ENCODE measurements at places on chromosomes 13 and 19.

DNA sequence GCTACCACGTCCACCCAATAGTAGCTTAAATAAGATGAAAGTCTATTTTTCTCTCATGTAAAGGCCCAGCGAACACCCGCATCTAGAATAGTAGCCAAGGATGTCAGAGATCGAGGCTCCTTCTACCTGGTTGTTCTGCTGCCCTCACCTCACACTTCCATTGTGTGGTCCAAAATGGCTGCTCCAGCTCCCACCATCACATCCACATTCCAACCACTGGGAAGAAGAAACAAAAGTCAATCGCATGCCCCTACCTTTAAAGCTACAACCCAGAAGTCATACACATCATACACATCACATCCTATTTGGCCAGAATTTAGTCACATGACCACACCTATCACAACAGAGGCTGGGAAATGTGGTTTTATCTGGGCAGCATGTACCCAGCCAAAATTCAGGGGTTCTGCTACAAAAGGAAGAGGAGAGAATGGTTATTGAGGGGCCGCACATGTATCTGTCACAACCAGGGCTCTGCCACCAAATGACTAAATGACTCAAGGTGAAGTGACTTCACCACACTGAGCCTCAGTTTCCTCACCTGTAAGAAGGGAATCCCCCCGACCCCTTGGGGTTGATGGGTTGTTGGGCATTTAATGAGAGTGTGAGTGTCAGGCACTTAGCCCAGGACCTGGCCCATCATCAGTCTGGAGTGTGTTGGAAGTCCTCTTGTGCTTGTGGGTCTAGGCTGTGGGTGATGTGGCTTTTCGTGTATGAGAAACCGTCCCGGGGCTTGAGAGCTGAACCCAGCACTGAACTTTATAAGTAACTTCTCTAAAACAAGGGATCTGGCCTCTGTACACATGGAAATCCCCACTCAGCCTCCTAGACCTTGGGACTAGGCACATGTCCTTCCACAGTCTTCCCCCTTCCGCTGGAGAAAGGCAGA, 10.2 kb upstream of the CBLC start:
- no peak for DNase-seq

- no peak for DNase-seq
Measured at GRCh38 chr19:45995715-45996385, 583 bp downstream of the CCDC61 start.

DNA sequence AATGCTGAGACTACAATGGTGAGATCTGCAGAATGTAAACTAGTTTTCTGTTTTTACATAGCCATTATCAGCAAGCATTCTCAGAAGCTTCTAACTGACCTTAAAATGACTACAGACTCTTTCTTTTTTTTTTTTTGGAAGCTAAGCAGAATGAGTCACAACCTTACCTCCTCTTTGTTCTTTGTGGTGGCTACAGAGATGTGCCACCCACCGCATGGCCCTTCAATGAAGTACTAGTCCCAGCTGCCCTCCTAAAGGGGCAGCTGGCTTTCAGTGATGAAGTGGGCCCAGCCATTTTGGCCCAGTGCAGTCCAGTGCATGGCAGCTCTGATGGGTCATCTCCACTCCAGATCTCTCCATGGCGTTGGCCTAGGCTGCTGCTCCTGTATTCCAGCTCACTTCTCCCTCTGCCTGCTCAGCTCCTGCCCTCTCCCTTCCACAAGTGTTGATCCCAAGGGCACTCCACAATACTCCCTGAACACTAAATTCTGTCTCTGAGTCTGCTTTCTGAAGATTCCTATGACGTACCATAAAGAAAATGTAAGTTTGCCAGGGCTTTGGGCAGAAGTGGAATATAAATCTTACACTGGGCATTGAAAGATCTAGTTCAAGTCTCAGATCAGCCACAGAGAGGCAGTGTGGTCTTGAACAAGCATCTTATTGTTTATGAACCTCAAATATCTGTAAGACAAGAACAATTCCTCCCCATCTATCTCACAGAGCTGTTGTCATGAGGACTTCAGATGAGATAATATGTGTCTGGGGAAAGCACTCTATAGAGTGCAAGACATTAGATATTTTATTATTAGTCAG, 85.6 kb downstream of the RXFP2 start:
- no peak for DNase-seq

DNA sequence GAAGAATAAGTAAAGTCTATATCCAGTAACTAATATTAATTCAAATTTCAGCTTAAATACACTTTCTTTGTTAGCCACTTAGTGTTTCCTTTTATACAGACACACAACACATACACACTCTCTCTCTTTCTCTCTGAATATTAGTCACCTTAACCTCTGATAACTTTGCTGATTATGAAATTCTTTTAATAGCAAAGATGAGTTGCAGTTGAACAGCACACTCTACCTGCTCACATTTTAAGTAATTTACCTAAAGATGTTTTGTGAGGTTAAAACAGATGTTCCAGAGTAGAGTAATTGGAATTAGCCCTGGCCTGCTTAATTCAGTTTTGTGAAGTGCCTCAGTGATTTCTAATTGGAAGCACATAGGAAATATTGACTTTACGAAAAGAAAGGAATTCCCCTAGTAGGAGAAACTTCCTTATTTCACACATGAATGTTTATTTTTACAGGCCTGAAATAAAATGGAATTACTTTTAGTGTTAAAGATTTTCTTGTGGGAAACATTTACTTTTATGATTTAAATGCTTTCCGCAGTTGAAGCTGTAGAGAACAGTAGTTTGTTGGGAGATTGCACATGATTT, 184.3 kb downstream of the MYO16 start:
- no peak for DNase-seq

DNA sequence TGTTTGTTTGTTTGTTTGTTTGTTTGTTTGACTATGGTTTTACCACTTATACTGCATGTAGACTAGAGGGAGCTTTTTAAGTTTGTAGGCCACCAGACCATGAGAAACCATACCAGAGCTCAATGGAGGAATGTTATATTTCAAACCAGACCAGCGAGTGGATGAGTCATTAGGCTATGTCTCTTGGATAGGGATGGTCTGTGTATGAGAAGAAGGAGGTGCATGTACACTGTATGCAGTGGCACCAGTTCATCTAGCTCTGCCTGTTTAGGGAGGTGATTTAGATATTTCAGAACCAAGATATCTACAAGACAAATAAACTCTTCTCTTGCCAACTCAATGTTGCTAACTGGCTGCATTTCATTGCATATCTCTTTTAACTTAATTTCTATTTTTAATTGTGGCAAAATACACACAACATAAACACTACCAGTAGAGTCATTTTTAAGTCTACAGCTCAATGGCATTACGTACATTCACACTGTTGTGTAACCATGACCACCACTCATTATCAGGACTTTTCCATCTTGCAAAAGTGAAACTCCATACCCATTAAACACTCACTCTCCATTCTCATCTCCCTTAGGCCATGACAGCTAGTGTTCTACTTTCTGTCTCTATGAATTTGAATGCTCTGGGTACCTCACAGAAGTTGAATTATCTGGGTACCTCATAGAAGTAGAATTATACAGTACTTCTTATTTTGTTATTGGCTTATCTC, 29.2 kb downstream of the SYDE1 start:
- DNase-seq, result no peak

Data from substantia nigra (tissue), 51 donors.